ENCODE measurements at places on chromosomes 16 and 17.
A peak's percentile ranks its signal among the peaks of the same experiment; 100 is the strongest.

DNA sequence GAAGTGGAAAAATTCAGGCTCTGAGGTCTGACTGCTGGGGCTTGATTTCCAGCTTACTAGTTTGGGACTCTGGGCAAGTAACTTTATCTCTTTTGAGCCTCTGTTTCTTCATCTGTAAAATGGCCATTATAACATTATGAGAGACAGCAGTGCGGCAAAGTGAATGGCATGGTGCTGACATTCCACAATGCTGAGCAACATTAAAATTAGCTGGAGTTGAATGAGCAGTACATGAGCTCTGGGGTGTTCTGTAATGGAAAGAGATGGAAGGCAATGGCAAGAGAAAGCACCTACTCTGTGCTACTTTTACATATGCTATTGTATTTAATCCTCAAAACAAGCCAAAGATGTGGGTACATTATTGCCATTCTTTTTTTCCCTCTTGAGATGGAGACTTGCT is 535.7 kb upstream of the CDH11 start:
- no peak for DNase-seq

- no peak for DNase-seq
Measured at GRCh38 chr17:45240905-45241327, 19.2 kb downstream of the FMNL1 start.

DNA sequence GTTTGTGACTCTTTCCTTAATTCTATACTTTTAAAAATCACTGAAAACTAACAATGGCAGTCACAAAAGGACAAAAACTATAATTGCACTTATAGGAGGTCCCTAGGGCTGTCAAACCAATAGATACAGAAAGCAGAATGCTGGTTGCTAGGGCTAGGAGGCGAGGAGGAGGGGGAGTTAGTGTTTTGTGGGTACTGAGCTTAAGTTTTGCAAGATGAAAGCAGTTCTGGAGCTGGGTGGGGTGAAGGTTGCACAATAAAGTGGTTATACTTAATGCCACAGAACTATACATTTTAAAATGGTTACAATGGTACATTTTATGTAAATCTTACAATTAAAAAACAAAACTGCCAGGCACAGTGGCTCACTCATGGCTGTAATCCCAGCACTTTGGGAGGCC is 27.3 kb downstream of the NUBP1 start:
- peak; percentile 47 for DNase-seq

- no peak for DNase-seq
Measured at GRCh38 chr16:1262210-1262845, 6.5 kb downstream of the TPSD1 start.

- no peak for DNase-seq
Measured at GRCh38 chr16:88777471-88778270, 7.3 kb downstream of the PIEZO1 start.

DNA sequence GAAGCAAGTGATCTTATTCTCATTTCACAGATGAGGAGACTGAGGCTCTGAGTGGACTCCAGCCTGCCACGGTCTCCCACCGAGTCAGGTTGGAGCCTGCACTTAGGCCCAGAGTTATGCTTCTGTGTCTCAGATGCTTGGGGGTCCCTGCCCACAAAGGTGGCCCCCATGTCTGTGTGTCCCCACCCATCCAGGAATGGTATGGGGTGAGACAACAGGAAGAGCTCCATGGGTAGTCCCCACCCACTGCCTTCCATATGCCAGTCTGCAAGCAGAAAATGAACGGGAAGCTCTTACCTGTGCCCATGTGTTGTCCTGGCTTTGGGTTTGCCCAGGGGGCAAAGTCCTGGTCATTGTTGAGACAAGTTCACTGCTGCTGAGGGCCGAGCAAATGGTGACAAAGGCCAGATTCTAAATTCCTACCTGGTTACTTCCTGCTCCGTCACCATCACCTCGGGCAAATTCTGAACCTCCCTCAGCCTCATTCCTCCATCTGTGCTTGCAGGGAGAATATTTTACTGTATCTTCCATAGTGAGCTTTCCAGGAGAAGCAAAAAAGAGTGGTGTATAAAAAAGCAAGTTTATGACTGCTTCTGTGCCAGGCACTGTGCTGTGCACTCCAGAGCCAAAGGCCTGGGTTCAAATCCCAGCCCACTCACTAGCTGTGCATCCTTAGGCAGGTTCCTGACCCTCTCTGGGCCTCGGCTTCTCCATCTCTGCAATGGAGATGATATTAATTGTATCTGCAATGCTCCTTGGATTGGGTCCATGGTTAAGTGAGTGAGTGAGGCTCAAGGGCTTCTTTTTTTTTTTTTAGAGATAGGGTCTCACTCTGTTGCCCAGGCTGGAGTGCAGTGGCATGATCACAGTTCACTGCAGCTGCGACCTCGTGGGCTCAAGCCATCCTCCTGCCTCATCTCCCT is 9.3 kb downstream of the IL4R start:
- DNase-seq = no peak

GRCh38 chr16:85306793-85307551 is 194.7 kb upstream of the CIBAR2 start:
- DNase-seq = no peak

DNA sequence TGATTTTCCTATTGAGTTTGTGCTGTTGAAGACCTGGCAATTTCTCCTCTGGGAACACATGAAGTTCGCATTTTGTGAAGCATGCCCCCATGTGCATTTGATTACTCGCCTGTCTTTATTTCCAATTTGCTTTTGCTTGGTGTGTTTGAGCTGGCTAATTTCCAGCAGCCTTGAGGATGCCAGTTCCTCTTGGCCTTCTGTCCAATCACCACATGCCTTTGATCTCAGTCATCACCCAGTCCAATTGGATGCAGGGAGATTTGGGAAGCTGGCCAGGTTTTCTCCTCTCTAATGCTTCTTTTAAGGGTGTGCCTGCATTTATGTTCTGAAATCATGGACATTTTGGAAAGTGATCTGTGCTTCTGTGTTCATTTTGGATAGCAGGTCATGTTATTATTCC is 3.8 kb upstream of the TMEM100 start:
- DNase-seq = no peak

DNA sequence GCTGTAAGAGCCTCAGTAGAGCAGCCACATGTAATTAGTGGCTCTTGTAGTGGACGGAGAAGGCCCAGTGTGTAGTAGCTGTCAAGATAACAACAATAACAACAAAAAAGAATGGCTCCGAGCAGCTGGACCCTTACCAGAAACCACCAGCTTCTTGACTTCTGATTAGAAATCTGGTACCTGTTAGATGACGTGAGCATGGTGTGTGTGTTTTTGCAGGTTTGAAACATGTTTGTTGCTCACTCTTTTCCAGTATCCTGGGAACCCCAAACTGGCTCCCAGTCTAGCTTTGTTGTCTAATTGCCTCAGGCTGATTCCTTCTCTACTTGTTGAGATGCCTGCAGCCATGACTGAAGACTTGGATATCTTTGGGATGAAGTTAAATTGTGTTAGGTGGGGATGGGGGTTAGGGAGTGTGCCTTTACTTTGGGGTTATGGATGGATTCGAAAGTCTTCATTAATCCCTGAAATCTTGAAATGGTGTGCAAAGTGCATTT is 21.0 kb downstream of the IGF2BP1 start:
- DNase-seq = no peak

DNA sequence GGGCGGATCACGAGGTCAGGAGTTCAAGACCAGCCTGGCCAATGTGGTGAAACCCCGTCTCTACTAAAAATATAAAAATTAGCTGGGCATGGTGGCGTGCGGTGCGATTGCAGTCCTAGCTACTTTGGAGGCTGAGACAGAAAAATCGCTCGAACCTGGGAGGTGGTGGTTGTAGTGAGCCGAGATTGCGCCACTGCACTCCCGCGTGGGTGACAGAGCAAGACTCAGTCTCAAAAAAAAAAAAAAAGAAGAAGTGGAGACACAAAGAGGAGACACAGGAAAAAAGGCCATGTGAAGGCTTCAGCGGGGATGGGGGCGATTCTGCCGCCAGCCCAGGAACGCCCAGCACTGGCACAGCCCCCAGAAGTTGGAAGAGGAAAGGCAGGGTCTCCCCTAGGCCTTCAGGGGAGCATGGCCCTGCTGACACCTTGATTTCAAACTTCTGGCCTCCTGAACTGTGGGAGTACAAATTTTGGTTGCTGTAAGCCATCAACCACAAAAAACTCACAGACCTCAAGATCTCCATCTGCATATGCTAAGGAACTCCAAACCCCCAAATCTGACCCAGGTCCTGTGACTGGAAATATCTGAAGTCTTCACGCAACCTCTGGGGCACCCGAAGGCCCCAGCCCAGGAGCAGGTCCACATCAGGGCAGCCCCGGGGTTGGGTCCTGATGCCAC is 7.0 kb downstream of the SGSH start:
- DNase-seq = peak; percentile 83

GRCh38 chr17:76943781-76944213 is 75.6 kb downstream of the MGAT5B start:
- no peak for DNase-seq

- DNase-seq = no peak
Measured at GRCh38 chr16:66306366-66307150, 59.9 kb upstream of the CDH5 start.

- no peak for DNase-seq
Measured at GRCh38 chr17:56648806-56649205, 55.3 kb downstream of the NOG start.

GRCh38 chr16:9836118-9836736 is 346.0 kb downstream of the GRIN2A start:
- DNase-seq = no peak

DNA sequence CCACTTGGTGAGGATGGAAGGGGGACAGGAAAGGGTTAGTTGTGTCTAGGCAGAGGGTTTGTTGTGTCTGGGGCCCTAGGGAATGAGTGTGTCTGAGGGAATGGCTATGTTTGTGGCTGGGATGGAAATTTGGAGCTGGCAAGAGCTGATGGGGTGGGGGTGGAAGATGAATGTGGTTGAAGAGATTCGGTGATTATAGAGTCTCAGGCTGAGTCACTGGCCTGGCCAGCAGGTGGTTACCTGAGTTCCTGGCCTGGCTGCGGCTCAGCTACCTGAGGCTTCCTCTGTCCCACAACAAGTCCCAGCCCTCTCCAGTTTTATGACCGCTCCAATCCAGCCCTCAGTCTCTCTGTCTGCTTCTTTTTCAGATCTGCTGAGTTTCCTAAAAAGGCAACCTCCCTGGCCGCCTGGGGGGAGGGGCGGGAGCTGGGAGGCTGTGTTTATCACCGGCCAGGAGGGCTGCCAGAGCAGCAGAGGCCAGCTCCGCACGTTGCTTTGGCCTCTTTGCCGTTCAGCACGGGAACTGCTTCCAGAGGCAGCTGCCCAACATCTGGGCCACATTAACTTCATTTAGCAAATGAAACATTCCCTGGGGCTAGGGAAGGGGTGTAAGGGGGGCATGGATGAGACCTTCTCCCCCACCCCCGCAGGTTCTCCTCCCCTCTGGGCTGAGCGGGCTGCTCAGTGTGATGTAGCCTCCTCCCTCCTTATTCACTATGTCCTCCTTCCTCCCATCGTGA is 21.8 kb downstream of the ITGB3 start:
- no peak for DNase-seq

DNA sequence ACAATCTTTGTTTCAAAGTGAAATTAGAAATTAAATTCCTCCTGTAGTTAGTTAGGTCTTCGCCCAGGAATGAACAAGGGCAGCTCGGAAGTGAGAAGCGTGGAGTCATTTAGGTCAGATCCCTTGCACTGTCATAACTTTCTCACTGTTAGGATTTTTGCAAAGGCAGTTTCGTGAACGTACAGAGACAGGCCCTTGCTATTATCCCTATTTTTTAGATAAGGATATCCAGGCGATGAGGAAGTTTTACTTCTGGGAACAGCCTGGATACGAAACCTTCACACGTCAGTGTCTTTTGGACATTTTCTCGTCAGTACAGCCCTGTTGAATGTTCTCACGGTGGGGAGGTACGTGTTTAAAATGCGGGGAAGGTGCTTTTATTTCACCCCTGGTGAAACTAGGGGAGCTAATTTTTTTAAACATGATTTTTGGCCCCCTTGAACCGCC is 318 bp upstream of the RBL2 start:
- peak; percentile 14 for DNase-seq

- DNase-seq = peak; percentile 66
Measured at GRCh38 chr17:18356624-18357023, 6.7 kb downstream of the SHMT1 start.

DNA sequence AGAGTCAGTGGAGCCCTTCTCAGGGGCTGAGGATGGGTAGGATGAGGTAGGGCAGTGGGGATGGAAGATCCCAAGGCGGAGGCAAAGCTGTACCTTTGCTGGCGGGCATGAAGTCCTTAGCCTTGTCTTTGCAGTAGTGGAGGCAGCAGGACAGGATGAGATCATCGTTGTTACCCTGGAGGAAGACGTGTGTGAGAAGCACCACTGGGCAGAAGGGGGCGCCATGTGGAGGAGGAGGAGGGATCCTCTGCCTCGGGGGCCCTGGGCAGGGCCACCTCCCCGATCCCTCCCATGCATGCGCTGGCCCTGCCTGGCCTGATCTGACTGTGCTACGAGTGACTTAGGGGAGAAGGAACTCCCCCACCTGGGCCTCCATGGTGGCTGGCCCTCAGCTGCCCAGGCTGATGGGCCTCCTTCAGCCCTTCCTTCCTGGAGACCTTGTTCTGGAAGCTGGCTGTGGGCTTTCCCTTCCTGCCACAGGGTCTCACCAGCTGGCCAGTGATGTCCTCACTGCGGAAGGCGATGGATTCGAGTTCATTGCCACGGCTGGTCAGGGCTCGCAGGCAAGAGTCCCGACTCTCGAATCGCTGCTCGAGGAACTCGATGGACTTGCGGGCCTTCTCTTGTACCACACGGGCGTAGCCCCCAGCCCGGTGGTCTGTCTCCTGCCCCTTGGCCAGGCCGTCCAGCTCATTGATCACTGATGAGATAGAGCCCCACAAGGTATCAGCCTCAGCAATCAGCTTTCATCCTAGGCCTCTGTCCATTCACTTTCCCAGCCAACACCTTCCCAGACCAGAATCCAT is 10.3 kb downstream of the HIC1 start:
- DNase-seq = peak; percentile 29

GRCh38 chr17:62657690-62658089 is 30.2 kb downstream of the MRC2 start:
- DNase-seq = no peak

- DNase-seq = peak; percentile 38
Measured at GRCh38 chr17:81160306-81160705, 5.0 kb upstream of the PVALEF start.

DNA sequence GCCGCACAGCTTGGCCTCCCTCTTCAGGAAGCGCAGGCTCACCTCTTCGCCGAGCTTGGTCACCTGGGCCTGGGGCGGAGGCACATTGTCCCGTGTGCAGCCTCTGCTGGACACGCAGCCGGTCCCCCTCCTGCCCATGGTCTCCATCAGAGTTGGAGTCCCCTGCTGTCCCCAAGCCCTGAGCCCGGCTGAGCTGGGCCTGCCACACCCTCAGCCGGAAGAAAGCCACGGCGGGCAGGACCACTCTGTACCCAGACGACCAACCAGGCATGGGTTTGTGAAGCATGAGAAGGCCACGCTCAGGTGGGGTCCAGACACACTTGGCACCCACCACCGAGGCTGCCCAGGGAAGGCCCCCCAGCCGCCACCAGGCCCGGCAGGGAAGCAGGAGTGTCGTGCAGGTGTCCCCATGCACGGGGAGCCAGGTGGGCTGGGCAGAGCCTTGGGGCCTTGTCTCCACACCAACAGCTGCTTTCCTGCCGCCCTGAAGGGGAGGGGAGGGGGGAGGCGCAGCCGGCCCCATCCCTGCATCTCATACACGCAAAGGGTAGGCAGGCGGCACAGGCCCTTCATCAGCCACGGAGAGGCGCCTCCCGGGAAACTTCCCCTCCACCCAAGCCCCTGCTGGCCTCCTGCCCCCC is 5.2 kb downstream of the CCDC154 start:
- no peak for DNase-seq
